ENCODE measurements at places on chromosomes 5 and 9.

DNA sequence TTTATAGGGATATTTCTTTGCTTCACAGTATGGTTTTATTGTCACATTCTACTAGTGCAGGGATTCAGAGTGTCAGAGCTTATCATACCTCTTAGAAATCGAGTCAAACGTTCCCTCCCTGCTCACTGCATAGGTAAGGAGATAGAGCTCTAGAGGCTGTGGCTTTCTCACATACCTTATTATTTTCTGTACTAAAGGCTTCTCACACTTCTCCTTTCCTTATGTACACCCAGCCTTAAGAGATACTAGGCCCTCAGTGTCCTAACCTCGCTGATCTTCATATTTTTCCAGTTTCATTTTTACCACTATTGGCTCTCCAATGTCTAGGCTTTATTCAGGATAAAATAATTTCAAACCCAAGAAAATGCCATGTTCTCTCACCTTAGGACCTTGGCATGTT, 297.3 kb upstream of the RIOK2 start:
- no peak for DNase-seq

DNA sequence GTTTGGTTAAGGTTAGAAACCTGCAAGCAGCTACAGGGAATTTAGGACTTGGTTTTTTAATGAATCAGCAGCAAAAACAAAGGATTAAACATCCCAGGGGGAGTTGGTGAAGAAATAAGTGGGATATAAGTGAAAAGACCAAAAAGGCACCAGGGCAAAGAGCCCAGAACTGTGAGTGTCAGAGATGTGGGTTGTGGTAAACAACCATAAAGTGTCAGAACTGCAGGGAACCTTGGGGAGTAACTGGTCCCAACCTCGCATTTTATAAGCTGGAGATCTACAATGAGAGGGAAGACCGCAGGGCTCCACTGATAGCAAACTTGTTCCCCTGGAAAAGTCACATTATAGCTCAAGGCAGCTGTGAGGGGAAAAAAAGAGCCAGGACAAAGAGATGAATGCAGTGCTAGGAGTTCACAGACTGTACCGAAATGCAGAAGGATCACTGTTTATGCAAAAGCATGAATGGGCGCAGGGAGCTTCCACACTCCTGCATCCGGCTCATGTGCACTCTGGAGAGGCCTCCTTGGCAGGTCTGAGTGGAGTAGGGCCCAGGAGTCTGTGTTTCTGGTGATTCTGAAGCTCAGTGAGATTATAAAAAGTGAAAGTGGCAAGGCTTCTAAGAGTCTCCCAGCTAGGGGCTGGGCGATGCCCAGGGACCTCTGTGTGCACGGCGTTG, 156.3 kb downstream of the GOLPH3 start:
- DNase-seq, result no peak

DNA sequence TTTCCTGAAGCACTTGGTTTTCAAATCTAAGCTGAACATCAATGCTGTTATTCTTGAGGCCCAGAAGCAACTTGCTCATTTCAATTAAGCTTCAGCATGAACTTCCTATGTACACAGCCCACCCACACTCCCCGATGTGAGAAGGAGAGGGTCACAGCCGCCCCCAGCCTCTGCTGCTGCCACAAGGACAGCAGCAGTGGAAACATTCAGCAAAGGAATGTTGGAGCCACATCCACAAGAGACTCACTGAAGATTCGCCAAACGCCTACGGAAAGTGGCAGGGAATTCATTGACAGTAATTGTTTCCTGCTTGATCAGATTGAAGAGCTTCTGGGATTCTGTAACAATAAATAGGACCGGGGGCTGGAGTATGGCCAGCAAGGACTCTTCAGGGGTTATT, 2.9 kb downstream of the TGFBI start:
- no peak for DNase-seq

- DNase-seq, result no peak
These were observed 181.8 kb downstream of the CRB2 start for GRCh38 chr9:123537809-123538208.

GRCh38 chr5:180595381-180596114, 4.2 kb upstream of the SCGB3A1 start:
- no peak for DNase-seq

DNA sequence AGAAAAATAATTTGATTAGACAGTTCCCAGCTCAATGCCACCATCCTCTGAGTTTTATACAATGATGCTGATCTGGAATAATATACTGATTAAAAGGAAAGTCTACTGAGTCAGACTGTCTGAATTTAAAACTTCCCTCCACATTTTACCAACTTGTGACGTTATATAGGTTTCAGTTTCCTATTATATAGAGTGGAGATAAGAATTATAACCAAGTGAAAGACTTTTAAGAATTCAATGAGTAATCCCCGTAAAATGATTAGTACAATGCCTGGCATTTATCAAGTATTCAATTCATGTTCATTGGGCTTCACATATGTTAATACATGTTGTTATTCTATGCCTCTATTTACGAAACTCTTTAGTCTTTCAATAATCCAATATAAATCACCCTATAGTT, 166.0 kb downstream of the CDH9 start:
- DNase-seq, result no peak

DNA sequence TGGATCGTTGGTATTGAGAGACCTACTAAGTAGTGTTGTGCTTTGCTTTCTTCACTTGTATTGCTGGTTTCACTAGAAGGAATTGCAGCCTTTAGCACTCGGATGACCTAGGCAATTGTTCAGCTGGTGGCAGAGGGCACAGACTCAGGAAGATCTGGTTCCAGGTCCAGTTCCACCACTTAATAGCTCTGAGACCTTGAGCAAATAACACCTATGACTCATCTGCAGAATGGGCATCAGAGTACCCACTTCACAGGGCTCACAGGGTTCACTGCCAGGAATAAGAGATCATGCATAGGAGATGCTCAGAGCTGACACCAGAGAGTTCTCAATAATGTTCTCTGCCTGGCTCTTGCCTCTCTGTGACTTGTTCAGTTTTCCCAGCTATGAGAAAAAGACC, 133.6 kb downstream of the SIL1 start:
- no peak for DNase-seq

- no peak for DNase-seq
These were observed 35.5 kb downstream of the SLC12A7 start for GRCh38 chr5:1076406-1076805.

DNA sequence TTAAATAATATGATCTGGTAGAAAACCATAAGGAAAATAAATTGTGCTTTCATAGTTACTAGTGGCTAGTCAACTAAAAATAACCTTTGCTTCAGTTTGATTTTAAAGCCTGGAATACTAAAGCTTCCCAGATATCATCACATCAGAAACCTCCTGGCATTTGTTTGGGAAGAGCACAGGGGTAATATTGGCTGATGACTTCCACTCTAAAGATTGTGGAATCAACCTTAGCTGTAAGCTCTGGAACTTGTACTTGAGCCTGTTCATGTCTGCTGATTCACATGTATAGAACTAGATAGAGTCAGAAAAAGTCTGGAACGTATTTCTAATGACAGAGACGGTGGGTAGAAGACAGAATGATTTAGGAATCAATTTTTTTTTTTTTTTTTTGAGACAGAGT, 345.0 kb downstream of the CWC27 start:
- no peak for DNase-seq

- no peak for DNase-seq
These were observed 2.0 kb downstream of the FBXL17 start for GRCh38 chr5:108379722-108380530.

- DNase-seq, result no peak
These were observed 306.2 kb upstream of the PUM3 start for GRCh38 chr9:3150074-3150473.

DNA sequence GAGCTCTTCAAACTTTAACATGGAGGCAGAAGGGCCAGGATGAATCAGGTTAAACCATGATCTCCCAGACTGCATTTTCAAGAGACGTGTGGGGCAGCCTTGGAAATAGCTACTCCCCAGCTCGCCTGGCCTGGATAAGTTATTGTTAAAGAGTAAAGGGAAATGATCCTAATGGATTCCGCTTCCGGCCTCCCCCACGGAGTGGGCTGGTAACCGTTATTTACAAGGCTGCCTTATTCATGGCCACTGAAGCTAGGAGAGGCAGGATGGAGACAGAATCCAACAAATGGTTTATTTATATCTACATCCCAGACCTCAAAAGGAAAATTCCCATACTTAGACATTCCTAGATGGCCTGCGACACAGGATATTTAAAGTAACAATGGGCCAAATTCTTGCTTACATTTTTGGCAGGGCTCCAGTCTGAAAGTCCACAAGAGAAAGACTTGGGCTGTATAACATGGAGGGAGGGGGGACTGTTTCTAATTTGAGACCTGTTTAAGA, 27.9 kb downstream of the SPRY4 start:
- no peak for DNase-seq

DNA sequence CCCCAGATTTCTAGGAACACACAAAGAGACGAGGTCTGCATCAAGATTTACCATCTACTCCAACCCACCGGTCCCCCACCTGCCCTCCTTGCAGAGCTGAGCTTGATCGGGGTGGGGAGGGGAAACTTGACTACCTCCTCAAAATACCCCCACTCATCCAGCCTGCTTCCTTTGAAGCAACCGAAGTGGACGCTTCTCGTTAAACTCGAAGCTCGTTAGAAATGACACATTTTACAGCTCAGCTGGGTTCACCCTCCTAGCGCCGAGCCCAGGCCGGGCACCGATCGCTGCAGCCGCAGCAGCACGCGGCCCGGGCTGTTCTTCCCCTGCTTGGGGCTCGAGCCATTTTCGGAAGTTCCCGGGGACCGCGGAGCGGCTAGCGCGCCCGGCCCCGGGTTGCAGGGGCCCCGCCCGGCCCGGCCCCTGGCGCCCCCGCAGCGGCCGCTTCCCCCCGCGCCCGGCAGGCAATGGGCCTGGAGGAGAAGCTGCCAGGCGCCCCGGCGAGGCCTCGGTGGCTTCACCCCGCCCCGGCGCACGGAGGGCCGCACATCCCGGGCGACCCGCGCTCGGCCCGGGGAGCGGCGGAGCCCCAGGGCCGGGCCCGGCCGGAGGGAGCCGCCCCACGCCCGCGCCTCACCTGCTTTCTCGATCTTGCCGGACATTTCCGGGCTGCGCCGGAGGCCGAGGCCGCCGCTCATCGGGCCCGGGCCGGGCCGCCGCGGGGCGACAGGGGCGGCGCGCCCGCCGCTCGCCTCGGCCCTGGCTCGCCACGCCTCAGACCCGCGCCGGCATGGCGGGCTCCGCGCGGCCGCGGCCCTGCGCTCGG, 530 bp downstream of the RAPGEF1 start:
- DNase-seq, result no peak

DNA sequence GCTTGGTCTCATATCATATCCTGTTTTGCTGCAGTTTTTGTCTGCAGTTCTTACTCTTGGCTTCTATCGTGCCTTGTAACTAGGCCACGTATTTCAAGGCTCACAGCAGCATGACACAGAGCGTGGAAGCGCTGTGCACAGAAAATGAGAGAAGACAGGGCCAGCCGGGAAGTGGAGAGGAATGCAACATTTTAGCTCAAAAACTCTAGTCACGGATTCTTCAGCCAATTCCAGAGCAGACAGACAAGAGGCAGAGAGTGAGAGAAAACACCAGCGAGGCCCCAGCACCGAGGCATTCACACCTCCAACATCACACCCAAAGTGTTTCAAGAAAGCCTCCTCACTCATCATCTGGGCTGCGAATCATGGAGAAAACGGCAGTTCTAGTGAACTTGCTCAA, 160.8 kb downstream of the DNAH5 start:
- DNase-seq, result no peak

- DNase-seq, result no peak
These were observed 38.7 kb upstream of the UBAP2 start for GRCh38 chr9:34087370-34087769.

DNA sequence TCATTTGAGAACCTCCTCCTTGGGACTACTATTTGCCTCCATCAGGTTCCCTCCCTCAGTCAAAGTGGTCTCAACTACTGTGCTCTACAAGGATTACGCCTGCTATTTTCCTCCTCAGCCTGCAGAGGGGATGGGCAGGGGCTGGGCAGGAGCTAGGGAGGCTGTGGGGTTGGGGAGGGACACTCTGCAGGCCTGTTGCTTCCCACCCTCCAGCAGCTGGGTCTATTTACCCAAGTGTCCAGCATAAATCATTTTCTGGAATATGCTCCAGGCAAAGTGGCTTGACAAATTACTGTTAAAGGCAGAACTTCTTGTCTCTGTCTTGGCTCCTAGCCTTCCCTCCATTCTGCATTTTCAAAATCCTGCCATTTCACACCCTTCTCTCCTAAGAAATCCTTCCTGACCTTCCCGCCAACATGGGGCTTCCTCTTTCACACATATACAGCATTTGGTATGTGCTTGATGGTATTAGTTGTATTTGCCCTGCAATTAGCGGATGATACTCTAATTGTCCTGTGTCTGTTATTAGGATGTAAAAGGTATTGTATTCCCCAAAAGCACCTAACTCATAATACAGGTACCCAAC, 106.7 kb downstream of the EFNA5 start:
- DNase-seq, result no peak

- DNase-seq, result no peak
These were observed 43.9 kb downstream of the SHC3 start for GRCh38 chr9:89134709-89135108.

- no peak for DNase-seq
These were observed 171.9 kb upstream of the GDNF start for GRCh38 chr5:38011668-38012188.

- no peak for DNase-seq
These were observed 4.5 kb upstream of the ICE1 start for GRCh38 chr5:5418006-5418405.

DNA sequence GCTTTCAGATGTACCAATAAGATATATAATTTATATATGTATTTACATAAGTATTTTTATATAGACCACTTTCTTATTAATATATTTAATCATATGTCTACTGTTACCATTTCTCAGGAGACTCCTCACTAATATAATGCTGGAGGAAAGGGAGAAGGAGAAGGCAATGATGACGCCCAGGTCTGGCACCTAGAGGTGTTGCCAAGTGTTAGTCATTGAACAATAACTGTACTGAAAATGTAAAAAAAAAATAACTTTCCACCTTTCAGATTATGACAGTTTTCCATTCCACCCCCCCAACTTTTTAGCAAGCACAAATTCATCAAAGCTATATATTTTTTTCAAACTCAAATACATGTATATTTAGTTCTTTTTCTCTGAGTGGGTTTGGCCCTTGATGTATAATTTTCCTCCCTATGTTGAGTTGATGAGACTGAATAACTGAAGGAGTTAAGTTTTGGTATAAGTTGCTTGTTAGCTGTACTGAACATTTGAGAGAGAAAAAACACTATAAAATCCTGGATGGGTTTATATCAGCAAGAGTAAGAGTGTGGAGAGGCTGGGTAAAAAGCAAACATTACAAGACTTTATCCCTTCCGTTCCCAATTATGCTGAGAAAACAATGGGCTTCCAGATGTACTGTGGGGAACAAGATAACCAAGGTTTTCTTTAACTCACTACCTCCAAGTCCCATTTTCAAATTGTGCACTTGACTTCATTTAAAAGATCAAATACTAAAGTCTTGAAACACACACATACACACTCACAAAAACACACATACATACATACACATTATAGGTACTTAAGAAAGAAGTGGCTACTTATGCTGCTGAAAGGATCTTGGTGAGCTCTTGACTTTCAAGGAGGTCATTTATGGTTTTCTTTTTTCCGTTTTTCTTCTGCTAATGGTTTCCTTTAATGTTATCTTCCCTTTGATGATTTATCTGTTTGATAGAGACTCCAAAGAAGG, 142.8 kb upstream of the IFNE start:
- DNase-seq, result no peak
